ENCODE measurements at places on chromosomes 7 and 10.
A peak's percentile ranks its signal among the peaks of the same experiment; 100 is the strongest.

- no peak for DNase-seq
Measured at GRCh38 chr7:158450476-158451124, 137.0 kb downstream of the PTPRN2 start.

GRCh38 chr10:113825791-113826190 lies 28.1 kb downstream of the DCLRE1A start:
- no peak for DNase-seq

- DNase-seq, result peak; percentile 28
Measured at GRCh38 chr10:131972474-131973071, 9.2 kb downstream of the BNIP3 start.

- DNase-seq, result no peak
Measured at GRCh38 chr10:91689731-91690168, 56.9 kb upstream of the PPP1R3C start.

- peak; percentile 100 for DNase-seq
Measured at GRCh38 chr7:139359366-139360209, at the start of gene LUC7L2. TSS of gene LUC7L2 (plus strand) at chr7:139359894. CDS start at chr7:139360262, 368 bp downstream.

GRCh38 chr7:98976396-98977185 lies 98.3 kb downstream of the TRRAP start:
- no peak for DNase-seq

Data from activated CD4-positive, alpha-beta T cell treated with anti-CD3 and anti-CD28 coated beads, Interleukin-2, Interleukin-6, amounts not matched to agents 100 ng/mL and 50 ng/mL, durations not matched to agents 16 hours and 8 hours (primary cell).